ENCODE measurements at places on chromosomes 12 and 14. TPM values are rescaled to one million over a fixed set of nuclear protein-coding genes. Genes with fewer than 3 reads are reported as not detected.

DNA sequence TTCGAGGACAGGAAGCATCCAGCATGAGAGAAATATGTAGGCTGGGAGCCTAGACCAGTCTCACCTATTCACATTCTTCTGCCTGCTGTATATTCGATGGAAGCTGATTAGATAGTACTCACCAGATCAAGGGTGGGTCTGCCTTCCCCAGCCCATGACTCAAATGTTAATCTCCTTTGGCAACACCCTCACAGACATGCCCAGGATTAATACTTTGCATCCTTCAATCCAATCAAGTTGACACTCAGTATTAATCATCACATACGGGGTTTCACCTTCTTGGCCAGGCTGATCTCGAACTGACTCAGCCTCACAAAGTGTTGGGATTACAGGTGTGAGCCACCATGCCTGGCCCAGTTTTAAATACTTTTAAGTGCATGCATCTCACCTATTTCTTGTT, 30.5 kb upstream of the SLC10A1 start:
- DNase-seq: no peak

The SVOP gene
- not detected for total RNA-seq

DNA sequence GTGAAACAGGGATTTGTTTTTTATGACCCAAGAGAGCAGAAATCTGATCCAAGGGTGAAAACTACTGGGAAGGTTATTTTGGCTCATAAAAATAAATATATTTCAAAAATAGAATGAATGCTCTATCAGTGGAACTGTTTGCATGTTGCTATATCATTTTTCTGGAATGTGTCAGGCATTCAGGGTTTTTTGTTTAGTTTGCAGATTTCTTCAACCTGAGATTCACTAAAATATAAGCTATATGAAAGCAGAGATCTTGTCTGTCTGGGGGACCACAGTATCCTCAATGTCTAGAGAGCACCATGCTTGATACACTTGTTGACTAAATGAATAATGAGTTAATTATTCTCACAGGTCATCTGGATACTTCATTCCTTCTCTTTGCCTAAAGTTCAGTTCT, 165.1 kb downstream of the NUBPL start:
- DNase-seq: no peak

GRCh38 chr14:77681196-77682157, 26.3 kb downstream of the ALKBH1 start:
- no peak for DNase-seq

GRCh38 chr12:118103201-118103600, 610 bp downstream of the VSIG10 start:
- peak; percentile 67 for DNase-seq

DNA sequence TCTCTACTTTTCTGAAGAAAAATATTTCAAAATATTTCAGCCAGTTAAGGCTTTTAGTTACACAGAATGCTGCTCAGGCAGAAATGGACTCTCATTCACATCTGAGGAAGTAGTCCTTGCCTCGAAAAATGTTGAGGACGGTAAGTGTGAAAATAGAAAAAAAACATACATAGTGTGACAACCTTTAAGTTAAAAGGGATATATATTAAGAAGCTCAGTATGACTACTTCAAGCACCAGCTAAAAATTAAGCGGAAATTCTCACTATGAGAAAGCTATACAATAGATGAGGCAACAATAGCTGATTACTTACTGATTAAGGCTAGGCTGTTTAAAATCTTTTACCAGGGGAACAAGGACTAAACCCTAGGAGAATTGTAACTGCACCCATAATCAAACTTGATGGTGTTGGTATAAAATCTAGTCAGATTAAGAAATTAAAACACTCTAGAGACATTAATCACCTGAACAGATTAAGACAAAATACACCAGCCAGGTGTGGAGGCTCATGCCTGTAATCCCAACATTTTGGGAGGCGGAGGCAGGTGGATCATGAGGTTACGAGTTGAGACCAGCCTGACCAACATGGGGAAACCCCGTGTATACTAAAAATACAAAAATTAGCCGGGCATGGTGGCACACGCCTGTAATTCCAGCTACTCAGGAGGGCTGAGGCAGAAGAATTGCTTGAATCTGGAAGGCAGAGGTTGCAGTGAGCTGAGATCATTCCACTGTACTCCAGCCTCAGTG, 53.9 kb downstream of the HNRNPC start:
- no peak for DNase-seq

DNA sequence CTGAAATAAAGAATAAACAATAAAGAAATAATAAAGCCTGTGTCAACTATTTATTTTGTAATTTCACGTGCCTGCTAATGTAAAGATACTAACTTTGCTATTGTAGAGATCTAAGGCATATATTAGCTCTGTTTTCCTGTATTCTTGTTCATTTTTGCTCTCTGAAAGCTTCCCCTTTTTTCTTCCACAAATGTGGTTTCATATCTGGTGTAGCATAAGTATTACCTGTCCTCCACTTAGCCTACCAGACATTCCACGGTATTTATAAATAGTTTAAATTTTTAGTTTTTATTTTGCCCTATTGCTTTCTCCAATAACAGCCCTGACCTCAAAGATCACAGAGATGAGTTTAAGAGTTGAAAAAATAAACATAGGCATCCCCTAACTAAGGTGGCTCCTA, 92.6 kb upstream of the ATP2B1 start:
- no peak for DNase-seq

The MYBPC1 gene
- total RNA-seq: not detected

DNA sequence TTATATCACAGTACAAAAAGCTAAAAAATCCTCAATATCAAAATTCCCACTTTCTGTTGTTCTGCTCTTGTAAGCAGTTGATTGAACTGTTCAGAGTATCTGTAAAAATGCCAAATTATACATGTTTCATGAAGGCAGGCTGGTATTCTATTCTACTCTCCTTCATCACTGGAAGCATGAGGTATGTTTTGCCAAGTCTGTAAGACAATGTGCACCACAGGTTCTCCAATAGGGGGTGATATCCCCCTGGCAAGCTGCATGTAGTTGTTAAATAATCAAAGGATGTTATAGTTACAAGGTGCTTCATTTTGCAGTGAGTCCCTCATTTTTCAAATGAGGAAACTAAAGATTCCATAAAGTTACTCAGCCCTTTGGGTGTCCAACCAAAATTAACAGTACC, 15.1 kb upstream of the NEK9 start:
- DNase-seq: no peak

- DNase-seq: no peak
Measured at GRCh38 chr12:73421832-73422231, 1115.8 kb upstream of the ATXN7L3B start.

The GYS2 gene
- not detected for total RNA-seq

GRCh38 chr12:53750812-53751335, 905 bp downstream of the CISTR start:
- DNase-seq: no peak

DNA sequence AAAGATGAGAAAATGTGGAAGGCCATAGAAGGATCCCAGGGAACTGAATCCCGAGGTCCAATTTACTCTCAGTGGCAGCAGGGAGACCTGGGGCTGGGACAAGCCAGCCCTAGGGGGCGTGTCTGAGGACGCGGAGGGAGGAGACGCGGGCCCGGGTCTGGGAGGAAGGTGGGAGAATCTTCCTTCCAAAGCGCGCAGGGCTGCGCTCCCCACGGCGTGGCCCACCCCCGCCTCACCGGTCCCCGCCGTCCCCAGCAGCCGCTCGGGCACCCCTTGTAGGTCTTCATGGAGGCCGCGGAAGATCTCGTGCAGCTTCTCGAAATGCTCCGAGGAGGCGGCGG, 323 bp downstream of the VTI1B start:
- peak; percentile 94 for DNase-seq

- peak; percentile 97 for DNase-seq
Measured at GRCh38 chr14:103372552-103373304, 12.5 kb upstream of the MARK3 start.

GRCh38 chr12:85260896-85261295, 19.1 kb upstream of the ALX1 start:
- DNase-seq: no peak

- no peak for DNase-seq
Measured at GRCh38 chr12:124279315-124279714, 15.6 kb upstream of the RFLNA start.

- no peak for DNase-seq
Measured at GRCh38 chr12:82412246-82412645, 53.9 kb downstream of the METTL25 start.

DNA sequence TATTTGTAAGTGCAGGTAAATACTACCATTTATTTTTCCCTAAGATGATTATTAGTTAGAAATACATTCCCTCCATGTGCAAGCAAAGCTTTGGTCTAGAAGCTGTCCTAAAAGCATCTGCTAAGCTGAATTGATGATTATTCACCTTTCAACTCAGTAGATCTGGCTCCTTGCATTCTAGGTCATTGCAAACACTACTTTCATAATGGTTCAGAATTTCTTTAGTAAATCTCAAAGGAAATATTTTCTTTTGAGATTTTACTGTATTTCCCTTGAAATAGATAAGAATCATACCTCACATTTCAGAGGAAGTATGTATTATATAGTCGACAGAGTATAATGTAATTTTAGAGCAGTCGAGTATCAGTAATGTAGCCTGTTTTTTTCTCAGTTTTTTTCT, 2.4 kb downstream of the ETNK1 start:
- DNase-seq: peak; percentile 9

The EEF1AKMT3 gene
- 8.8 TPM for total RNA-seq

- peak; percentile 82 for DNase-seq
Measured at GRCh38 chr14:104385111-104385510, 194.5 kb upstream of the C14orf180 start.

- no peak for DNase-seq
Measured at GRCh38 chr12:110765111-110765510, 22.4 kb upstream of the PPP1CC start.

Measured in osteoblast (primary cell).